ENCODE measurements at places on chromosomes 11 and 22. TPM values are rescaled to one million over a fixed set of nuclear protein-coding genes. Genes with fewer than 3 reads are reported as not detected.

GRCh38 chr11:120139316-120140069, 1.6 kb upstream of the TRIM29 start:
- H3K4me1 ChIP-seq = no peaks in the 10 kb centered on the region
- H3K27me3 ChIP-seq = peaks cover 3% of the 10 kb centered on the region
- no peak for DNase-seq
- no peak overlapping the region for H3K27ac ChIP-seq
- H3K36me3 ChIP-seq = no peaks in the 10 kb centered on the region

Gene TRPM5
- not detected for total RNA-seq

Gene ALX4
- 135 TPM for total RNA-seq

GRCh38 chr11:61613870-61614269, 33.0 kb upstream of the SYT7 start:
- no peak for DNase-seq
- H3K27me3 ChIP-seq = no peaks in the 10 kb centered on the region
- no peak overlapping the region for H3K27ac ChIP-seq

Gene RIMBP3B
- total RNA-seq = 0.87 TPM

DNA sequence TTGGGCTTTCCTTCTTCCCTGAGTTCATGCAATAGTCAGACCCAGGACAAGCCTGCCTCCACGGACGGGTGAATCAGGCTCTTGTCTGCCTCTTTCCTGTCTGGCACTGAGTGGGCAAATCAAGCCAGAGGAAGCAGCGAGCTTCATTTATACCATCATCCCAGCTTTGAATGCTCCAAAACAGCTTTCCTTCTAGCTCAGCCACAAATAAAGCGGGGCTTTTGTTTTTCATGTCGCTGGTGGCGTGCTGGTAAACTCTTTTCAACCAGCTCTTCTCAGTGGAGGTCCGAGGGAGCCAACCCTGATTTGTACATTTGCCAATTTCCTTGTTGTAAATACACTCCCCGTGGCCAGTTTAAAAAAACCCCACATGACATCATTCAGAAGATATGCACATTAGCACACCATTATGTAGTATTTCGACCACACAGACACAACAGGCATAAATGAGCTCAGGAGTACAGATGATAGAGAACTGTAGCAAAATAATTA, 8.6 kb downstream of the C11orf91 start:
- H3K4me1 ChIP-seq = peaks cover 60% of the 10 kb centered on the region
- H3K27me3 ChIP-seq = no peaks in the 10 kb centered on the region

Gene UBQLN3
- not detected for total RNA-seq
